ENCODE measurements at places on chromosomes 6 and 20. TPM values are rescaled to one million over a fixed set of nuclear protein-coding genes. Genes with fewer than 3 reads are reported as not detected.

- peaks cover 9% of the 10 kb centered on the region for H3K4me1 ChIP-seq
- peaks cover 8% of the 10 kb centered on the region for H3K36me3 ChIP-seq
- no peak overlapping the region for H3K27ac ChIP-seq
- no peaks in the 10 kb centered on the region for H3K27me3 ChIP-seq
- H3K4me3 ChIP-seq = no peak overlapping the region
- no peak for DNase-seq
Observed at GRCh38 chr20:1302685-1303541, 26.0 kb downstream of the SDCBP2 start.

GRCh38 chr20:7994809-7995208 is 24.8 kb downstream of the TMX4 start:
- H3K4me3 ChIP-seq = no peak overlapping the region
- H3K36me3 ChIP-seq = no peaks in the 10 kb centered on the region
- DNase-seq = no peak
- no peak overlapping the region for H3K27ac ChIP-seq
- H3K27me3 ChIP-seq = no peaks in the 10 kb centered on the region
- no peaks in the 10 kb centered on the region for H3K4me1 ChIP-seq

DNA sequence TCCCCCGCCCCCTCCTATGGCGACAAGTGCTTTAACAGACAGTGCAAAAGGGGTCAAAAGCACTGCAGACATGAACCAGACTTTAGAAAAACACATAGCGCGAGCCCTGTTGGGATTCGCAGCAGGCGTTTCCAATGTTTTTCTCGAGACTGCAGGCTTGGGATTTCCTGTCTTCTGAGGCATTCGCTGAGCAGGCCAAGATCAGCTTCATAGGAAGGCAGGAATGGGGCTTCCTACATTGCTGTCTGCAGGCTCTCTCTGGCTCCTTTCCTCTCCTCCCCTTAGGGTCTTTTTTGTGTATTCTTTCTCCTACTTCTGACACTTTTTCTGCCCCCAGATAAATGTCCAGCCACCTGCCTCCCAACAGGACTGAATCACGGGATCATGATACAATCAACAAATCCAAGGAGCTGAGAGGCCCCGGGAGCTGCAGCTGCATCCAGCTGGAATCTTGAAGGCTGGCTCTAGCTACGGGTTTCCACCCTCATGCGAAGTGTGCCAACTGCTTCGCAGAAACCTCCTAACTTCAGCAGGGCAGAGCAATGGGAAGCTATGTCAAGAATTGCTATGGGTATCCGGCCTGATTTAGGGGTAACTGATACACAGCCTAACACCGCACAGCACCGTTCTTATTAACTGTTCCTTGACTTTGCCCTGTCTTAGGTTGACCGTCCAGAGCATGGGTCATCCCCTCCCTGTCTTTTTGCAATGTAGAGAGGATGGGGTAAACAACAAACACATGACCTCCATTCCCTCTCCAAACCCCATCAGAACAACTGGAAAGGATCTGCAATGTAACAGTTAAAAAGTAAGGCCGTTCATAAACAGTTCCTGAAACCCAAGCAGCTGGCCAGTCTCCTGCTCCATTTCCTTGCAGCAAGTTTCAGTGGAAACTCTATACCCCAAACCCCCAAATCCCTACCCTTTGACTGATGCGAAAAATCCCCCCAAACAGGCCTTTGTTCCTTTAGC is 31.5 kb downstream of the SNX5 start:
- H3K4me3 ChIP-seq = no peak overlapping the region
- no peaks in the 10 kb centered on the region for H3K27me3 ChIP-seq
- no peaks in the 10 kb centered on the region for H3K4me1 ChIP-seq
- peaks cover 4% of the 10 kb centered on the region for H3K36me3 ChIP-seq

- no peak for DNase-seq
- H3K27ac ChIP-seq = no peak overlapping the region
- peaks cover 15% of the 10 kb centered on the region for H3K27me3 ChIP-seq
Observed at GRCh38 chr20:19207541-19207940, 4.9 kb upstream of the SLC24A3 start.

DNA sequence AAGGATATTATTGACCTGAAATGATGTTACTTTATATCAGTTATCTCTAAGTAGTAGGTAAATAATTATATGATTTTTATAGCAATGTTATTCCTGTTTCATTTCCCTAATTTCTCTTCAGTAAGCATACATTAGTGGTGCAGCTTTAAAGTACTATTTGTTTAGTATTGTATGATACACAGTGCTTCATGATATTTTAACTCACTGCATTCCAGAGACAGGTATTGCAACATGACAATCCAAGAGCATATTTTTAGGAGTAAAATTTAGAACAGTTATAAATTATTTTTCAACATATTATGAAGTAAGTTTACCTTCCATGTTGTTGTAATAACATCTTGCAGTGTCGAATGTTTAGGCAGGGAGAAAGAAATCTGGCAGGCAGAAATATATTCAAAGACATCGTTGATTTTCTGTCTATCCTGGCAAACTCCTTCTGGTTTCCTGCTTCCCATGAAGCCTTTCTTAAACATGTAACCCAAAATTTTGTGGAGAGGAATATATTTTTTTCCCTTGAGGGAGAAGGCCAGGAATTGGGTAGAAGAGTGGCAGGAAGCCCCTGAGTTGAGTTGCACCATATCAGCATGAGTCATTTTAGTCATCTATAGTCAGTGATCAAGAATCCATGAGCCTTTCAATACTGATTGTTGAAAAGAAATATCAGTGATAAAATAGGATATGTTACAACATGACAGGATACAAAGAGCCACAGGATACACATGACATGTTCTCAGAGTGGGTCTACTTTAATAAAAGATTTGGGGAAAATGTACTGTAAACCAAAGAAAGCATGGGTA is 29.0 kb upstream of the PTCHD4 start:
- no peaks in the 10 kb centered on the region for H3K27me3 ChIP-seq
- H3K4me1 ChIP-seq = peaks cover 7% of the 10 kb centered on the region
- no peak for DNase-seq

GRCh38 chr6:37860226-37860839 is 40.8 kb downstream of the ZFAND3 start:
- H3K4me3 ChIP-seq = no peak overlapping the region
- peaks cover 48% of the 10 kb centered on the region for H3K4me1 ChIP-seq
- no peaks in the 10 kb centered on the region for H3K36me3 ChIP-seq
- H3K27ac ChIP-seq = no peak overlapping the region

DNA sequence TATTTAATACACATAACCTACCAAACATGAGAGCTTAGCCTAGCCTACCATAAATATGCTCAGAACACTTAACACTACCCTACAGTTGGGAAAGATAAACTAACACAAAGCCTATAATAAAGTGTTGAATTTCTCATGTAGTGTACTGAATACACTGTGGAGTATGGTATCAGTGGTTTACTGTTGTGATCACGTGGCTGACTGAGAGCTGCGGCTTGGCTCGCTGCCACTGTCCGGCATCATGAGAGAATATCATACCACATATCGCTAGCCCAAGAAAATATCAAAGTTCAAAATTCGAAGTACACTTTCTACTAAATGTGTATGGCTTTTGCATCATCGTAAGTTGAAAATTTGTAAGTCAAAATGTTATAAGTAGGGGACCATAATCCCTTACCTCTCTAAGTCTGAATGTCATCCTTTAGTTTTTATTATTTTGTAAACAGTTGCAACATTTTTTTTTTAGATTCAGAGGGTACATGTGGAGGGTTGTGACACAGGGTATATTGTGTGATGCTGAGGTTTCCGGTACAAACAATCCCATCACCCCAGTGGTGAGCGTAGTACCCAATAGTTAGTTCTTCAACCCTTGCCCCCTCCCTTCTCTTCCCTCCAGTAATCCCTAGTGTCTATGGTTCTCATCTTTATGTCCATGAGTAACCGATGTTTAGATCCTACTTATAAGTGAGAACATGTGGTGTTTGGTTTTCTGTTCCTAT is 14.6 kb upstream of the TAAR1 start:
- peak; percentile 36 for DNase-seq
- H3K4me3 ChIP-seq = no peak overlapping the region
- H3K36me3 ChIP-seq = peaks cover 5% of the 10 kb centered on the region
- H3K4me1 ChIP-seq = peaks cover 34% of the 10 kb centered on the region
- peak overlapping the region; percentile 30 for H3K27ac ChIP-seq

DNA sequence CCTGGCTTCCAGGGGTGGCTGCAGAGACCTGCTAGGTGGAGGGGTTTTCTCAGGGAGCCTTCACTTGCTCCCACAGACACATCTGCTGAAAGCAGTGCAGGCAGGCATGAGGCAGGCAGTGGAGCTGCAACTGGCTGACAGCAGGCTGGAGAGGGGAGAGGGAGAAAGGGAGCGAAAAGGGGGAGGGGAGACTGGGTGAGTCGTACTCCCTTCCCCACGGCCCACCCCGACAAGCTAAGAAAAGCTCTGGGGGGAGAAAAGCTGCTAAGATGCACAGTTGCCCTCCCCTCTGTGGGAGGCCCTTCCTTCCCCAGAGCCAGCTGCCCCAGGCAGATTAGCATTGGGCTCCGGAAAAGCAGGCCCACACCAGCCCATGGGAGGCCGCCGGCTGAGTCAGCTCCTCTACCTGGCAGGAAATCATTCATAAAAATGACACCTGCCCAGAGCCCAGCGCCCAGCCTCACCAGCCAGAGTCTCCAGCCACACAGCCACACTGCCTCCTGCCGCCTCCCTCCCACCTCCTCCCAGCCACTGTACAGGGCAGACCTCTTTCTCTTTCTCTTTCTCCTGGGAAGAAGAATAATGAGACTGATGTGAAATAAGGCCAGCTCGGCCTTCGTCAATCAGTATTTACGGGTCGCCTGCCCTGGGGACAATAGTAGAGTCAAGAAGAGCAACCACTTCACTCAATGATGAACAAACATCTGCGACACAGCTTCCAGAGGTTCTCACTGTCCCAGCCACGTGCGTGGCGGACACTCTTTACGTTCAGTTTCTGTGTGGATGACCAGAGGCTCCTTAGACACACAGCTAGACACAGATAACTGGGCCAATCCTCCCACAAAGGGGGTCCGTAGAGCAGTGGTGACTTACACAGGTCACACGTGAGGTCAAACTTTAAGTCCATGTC is 7.7 kb upstream of the C20orf203 start:
- no peaks in the 10 kb centered on the region for H3K27me3 ChIP-seq
- peaks cover 11% of the 10 kb centered on the region for H3K4me1 ChIP-seq
- no peak overlapping the region for H3K4me3 ChIP-seq
- DNase-seq = peak; percentile 79
- no peak overlapping the region for H3K27ac ChIP-seq
- H3K36me3 ChIP-seq = no peaks in the 10 kb centered on the region

Gene SYNDIG1
- total RNA-seq = not detected

Gene HLA-DOA
- 1.7 TPM for total RNA-seq

Gene WFDC10B
- total RNA-seq = not detected

Gene BHLHE23
- total RNA-seq = not detected

Gene LAMA2
- total RNA-seq = 0.80 TPM

All from Calu3 (cell line).